ENCODE measurements at places on chromosomes 12 and 14.

DNA sequence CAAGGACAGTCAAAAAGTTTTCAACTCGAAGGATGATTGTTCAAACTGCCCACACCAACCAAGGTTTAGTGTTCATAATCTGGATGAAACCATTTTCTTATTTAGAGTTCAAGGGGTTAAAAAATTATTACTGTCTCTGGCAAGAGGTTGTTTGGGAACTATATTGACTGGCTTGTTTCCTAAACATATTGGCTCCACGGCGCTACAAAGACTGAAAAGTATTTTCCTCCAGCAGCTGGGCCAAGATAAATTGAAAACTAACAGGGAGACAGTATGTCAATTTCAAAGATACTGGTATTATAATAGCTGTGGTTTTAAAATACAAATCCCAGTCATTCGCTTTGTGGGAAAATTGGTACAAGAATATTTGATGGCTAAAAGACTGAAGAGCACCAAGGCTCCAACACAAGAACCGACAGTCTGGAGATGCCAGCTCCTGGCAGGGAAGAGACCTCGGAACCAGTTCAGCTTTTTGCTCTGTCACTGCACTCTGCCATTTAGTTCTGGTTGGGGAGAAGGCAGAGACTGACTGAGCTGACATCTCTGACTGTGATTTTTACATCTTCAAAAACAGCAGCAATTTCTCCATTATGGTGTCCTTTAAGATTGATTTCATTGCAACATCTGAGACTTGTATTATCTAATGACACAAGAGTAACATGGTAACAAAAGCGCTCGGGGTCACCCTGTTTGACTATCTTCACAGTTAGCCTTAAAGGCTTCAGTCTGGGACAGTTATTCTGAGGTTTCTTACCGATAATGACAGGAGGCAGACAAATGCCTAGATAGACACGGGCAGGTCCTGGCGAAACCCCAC lies 62.0 kb downstream of the ST8SIA1 start:
- no peak for DNase-seq

GRCh38 chr14:96126339-96126782 lies 78.3 kb upstream of the BDKRB2 start:
- DNase-seq = no peak

DNA sequence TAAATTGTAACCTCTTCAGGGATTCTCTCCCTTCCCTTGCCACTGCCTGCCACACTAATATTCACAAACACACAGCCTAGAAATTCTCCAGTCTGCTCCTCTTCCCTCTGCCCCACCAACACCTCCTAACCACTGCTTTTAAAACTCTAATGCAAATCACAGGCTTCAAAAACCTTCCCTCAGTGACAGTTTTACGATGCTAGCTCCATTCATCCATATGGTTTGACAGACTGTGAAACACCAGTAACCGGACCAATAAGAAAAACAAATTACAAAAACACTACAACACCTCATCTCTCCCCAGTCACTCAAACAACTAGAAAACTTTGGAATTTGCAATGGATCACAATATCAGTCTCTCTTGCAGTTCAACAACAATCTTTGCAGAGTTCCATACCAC lies 5.7 kb downstream of the DPF3 start:
- no peak for DNase-seq

GRCh38 chr14:106318700-106319099 lies 792.3 kb downstream of the TMEM121 start:
- DNase-seq = no peak

All from left colon (tissue), 2 donors.